ENCODE measurements at places on chromosomes 16 and 17.
A peak's percentile ranks its signal among the peaks of the same experiment; 100 is the strongest.

DNA sequence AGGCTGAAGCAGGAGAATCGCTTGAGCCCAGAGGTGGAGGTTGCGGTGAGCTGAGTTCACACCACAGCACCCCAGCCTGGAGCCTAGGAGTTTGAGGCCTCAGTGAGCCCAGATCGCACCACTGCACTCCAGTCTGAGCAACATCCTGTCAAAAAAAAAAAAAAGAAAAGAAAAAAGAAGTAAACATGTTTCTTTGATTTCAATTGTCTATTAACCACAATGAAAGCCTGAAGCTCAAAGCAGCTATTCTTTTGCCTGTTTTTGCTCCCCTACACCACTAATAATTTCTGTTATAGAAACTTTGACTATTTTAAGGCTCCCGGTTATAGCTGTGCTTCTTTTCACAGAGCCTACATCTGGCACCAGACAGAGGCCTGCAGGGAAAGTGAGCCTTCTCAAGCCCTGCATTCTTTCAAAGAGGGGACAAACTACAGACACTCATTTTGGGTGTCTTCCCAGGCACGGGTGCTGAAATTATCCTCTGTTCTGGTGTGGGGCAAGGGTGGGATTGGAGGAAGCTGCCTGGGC, 14.2 kb upstream of the SLC52A1 start:
- peak; percentile 39 for DNase-seq

DNA sequence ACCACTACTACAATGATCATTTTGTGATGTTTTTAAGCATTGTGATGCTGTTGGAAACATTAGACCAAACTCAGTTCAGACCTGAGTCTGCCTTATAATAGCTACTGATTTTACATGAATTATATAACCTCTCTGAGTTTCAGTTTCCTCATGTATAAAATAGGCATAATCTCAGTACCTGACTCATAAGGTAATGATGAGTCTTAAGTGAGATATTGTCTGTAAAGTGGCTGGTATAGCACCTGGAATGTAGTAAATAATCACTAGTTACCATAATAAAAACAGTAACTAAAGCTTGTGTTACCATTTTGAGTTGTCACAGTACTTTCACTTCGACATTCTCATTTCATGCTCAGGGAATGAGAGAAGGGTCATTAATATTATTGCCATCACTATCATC, 381.5 kb upstream of the SALL1 start:
- DNase-seq: no peak

- DNase-seq: no peak
Measured at GRCh38 chr16:22369221-22369811, 5.1 kb downstream of the CDR2 start.

- no peak for DNase-seq
Measured at GRCh38 chr16:15946257-15947044, 3.0 kb upstream of the ABCC1 start.

GRCh38 chr16:28298511-28298878, 6.2 kb downstream of the SBK1 start:
- no peak for DNase-seq

GRCh38 chr17:48102798-48103715, 1.8 kb upstream of the CBX1 start:
- DNase-seq: peak; percentile 28

DNA sequence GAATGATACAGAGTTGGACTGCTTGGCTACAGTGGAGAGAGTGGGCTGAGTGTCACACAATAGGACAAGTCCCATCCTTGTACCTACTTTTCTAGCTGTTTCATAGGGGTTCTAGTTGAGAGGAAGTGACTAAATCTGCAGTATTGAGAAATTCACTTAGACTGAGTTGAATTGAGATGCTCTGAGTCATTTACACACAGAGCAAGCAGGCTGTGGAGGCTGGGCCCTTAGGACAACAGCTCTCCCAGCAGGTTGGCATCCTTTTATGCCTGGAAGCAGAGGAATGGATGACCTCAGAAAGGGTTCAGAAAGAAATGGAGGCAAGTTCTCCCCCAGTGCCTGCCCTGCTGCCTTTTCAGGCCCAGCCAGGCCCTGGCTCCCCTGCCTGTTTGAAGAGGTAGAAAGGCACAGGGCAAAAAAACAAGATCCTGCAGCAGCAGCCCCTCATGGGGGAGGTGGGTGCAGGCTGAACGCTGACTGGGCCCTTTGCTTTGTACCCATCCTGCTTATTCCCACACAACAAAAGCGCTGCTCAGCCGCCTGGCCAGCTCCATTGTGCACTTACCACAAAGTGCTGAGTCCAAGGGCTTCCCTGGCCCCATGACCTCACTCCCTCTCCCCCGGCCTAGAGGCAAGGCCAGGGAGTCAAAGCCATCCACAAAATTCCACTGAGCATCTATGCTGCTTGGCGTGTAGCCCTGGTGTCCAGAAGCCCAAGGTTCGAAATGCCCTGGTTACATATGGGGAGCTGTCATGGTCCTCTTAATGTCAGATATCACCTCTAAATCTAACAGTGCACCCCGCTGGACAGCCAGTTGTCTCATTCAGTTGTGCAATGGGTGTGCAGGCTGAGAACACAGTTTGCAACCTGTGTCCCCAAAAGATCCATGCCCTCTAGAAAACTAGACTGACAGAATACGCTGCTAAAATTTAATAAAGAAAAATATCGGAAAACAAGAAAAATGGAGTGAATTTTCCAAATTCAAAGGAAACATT, 5.4 kb upstream of the CRYBA1 start:
- no peak for DNase-seq

DNA sequence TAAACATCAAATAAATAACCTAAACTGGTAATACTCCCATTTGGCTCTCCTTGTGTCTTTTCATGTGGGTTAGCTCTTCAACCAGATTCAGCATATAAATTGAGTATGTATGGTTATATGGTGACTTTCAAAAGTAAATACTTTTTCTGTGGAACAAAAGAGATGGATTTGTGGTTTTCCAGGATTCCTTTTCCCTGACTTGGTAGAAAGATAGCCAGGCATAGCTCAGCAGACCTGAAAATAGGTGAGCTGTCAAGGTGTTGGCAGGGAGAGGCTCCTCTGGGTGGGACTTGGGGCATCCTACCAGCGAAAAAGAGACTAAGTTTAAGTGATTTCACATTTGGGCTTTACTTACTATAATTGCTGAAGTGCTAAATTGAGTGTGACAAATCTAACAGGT, 80.3 kb downstream of the FTO start:
- DNase-seq: no peak

DNA sequence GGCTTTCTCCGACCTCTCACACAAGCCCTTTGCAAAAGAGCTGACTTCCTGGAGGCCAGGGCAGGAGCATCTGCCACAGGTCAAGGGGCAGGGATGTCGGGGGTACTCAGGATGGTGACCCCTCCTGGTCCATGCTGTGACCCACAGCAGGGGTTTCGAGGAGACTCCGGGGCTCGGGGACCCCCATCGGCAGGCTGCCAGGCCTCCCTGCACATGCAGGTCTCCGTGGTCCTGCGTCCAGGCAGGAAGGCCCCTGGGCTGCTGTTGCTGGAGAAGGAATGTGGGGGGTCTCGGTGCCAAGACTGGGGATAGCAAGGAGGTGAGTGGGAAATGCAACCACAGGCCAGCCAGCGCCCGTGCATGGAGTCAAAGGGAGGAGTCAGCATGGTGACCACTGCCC, 11.6 kb downstream of the NATD1 start:
- no peak for DNase-seq

DNA sequence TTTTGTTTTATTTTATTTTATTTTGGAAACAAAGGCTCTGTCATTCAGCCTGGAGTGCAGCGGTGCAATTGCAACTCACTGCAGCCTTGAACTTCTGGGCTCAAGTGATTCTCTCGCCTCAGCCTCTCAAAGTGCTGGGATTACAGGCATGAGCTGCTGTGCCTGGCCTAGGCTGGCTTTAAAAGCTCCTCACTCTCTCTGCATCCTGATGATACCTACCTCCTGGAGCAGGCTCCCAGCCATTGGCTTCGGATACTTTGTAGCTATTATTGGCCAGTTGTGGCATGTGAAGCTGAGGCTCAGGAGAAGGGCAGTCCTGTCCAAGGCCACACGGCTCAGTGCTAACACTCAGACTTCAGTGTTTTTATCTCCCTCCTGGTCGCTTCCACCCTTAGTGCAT, 158.0 kb downstream of the SEC14L1 start:
- no peak for DNase-seq

DNA sequence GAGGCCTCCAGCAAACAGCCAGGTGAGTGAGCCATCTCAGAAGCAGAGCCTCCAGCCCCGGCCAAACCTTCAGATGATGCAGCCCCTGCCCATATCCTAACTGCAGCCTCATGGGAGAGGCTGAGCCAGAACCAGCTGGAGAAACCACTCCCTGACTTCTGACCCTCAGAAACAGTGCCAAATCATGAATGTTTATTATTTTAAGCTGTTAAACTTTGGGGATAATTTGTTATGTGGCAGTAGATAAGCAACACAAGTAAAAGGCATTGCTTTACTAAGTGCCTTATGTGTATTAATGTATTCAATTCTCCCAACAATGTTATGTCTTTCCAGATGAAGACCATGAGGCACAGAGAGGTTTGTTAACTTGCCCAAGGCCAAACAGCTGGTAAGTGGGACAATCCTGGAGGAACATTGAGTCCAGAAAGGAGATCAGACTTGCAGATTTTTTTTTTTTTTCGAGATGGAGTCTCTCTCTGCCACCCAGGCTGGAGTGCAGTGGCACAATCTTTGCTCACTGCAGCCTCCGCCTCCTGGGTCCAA, 59.6 kb downstream of the SOCS1 start:
- no peak for DNase-seq

DNA sequence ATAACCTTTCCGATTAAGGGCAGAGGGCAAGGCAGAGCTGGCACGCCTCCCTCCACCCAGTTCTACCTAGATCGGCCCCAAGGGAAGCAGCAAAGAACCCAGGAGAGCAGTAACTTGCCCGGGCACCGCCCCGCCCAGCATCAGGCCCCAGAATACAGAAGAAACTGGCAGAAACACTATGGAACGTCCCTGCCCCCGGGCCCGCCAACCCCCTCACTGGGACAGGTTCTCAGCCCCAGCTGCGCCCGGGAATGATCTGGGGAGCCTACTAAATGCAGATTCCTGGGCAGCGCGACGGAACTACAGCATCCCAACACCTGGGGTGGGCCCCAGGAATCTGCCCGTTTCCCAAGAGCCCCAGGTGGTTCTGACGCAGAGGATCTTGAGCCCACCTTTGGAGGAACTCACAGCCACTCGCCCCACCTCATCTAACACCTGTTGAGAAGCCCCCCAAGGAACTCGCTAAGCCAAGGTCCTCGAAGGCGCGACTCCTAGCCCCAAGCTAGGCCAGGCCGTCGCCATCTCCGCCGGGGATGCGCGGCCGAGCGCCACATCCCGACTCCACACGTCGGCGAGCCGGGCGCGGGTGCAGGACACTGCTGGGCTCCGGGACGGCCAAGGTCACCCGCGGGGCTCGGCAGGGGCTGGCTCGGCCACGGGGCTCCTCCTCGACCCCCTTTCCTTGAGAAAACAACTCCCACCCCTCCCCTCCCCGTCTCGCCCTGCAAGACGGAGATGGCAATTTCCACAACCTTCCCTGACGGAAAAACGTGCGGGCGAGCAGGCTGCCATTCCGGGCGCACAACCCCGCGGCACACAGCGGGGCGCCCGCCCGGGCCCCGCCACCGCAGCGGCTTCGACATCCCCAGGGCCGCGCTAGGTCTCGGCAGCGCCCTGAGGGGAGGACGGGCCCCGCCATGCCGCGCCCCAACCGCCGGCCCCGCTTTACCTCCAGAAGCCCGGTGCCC, 913 bp downstream of the CDIP1 start:
- peak; percentile 14 for DNase-seq

GRCh38 chr16:1771864-1772361, 570 bp upstream of the NME3 start:
- no peak for DNase-seq

Data from stimulated activated CD4-positive, alpha-beta T cell treated with anti-CD3 and anti-CD28 coated beads, Interleukin-4, amount 100 ng/mL, for 1 hour (primary cell).